ENCODE measurements at places on chromosomes 2 and 18. TPM values are rescaled to one million over a fixed set of nuclear protein-coding genes. Genes with fewer than 3 reads are reported as not detected.

The CPO gene
- total RNA-seq: not detected

The ZNF521 gene
- total RNA-seq: not detected

The TUBA3E gene
- not detected for total RNA-seq

The CRYBA2 gene
- total RNA-seq: not detected

The MC4R gene
- total RNA-seq: not detected

The DOCK10 gene
- total RNA-seq: 273 TPM

The TRIM43 gene
- not detected for total RNA-seq

The KIAA2012 gene
- not detected for total RNA-seq

The CCDC85A gene
- total RNA-seq: not detected

The NEURL3 gene
- total RNA-seq: 0.17 TPM

The HOXD4 gene
- not detected for total RNA-seq

The ARHGAP15 gene
- total RNA-seq: 141 TPM

The DES gene
- total RNA-seq: not detected

The IFIH1 gene
- 45.9 TPM for total RNA-seq

The TTLL4 gene
- total RNA-seq: 24.1 TPM

The BCS1L gene
- total RNA-seq: 49.3 TPM

The LCT gene
- total RNA-seq: 0.14 TPM

The ANKZF1 gene
- total RNA-seq: 170 TPM

The GATA6 gene
- 0.14 TPM for total RNA-seq

The TFCP2L1 gene
- total RNA-seq: 0.06 TPM

The CNDP1 gene
- total RNA-seq: not detected

The CD302 gene
- 0.62 TPM for total RNA-seq

The MDH1B gene
- 0.44 TPM for total RNA-seq

The ZBTB7C gene
- total RNA-seq: not detected

The UGT1A8 gene
- not detected for total RNA-seq

The METTL5 gene
- total RNA-seq: 57.1 TPM

The NXPH2 gene
- not detected for total RNA-seq

The TDRD15 gene
- 0.06 TPM for total RNA-seq

The KCNE4 gene
- total RNA-seq: not detected

The KLHL14 gene
- not detected for total RNA-seq

The PFN4 gene
- total RNA-seq: not detected

The RASGRP3 gene
- total RNA-seq: 7.5 TPM

The MERTK gene
- 0.89 TPM for total RNA-seq

The LHCGR gene
- not detected for total RNA-seq

The NEU4 gene
- not detected for total RNA-seq

The NCKAP5 gene
- not detected for total RNA-seq

The APLF gene
- 4.6 TPM for total RNA-seq

The MROH2A gene
- total RNA-seq: not detected

The REG1A gene
- not detected for total RNA-seq

The ESPNL gene
- 0.09 TPM for total RNA-seq

The LRP1B gene
- total RNA-seq: not detected

The ACADL gene
- total RNA-seq: not detected

The ASXL3 gene
- total RNA-seq: not detected

The HOXD1 gene
- total RNA-seq: not detected

The FAM228A gene
- 0.51 TPM for total RNA-seq

The GALNT3 gene
- 5.0 TPM for total RNA-seq

The TUBB8B gene
- total RNA-seq: not detected

The COLEC12 gene
- total RNA-seq: 0.11 TPM

The FAM161A gene
- total RNA-seq: 3.8 TPM

The GAREM1 gene
- total RNA-seq: not detected

The RBBP8 gene
- total RNA-seq: 41.1 TPM

The ING5 gene
- total RNA-seq: 54.3 TPM

The VIT gene
- not detected for total RNA-seq

The NOSTRIN gene
- not detected for total RNA-seq

The TMEM163 gene
- 0.14 TPM for total RNA-seq

The UGT1A9 gene
- not detected for total RNA-seq

The SERPINB3 gene
- total RNA-seq: not detected

The XPO1 gene
- total RNA-seq: 197 TPM

The LINC00305 gene
- total RNA-seq: not detected

The TLK1 gene
- 89.9 TPM for total RNA-seq

Data from activated naive CD8-positive, alpha-beta T cell treated with anti-CD3 and anti-CD28 coated beads, Interleukin-2, amount 10 ng/mL, durations not matched to agents 7 days and 5 days (primary cell).